ENCODE measurements at places on chromosomes 5 and 9.

DNA sequence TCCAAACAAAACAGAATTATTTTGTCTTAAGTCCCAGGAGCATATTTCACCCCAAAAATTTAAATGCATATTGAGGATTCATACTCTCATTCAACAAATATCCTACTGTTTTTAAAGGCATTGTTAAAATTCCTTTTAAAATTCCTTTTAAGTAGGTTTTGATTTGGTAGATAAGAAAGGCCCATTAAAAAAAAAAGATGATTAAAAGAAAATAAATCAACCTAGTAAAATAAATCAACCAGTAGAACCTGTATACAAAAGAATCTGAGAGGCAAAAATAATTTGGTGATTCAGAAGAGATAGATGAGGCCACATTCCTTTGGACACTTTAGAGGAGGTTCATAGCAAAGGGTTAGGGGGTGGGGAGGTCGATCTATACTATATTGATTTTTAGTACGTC, 585.3 kb upstream of the TLE4 start:
- H3K36me3 ChIP-seq: no peaks in the 10 kb centered on the region
- no peak overlapping the region for H3K27ac ChIP-seq
- DNase-seq: no peak
- no peaks in the 10 kb centered on the region for H3K4me1 ChIP-seq

DNA sequence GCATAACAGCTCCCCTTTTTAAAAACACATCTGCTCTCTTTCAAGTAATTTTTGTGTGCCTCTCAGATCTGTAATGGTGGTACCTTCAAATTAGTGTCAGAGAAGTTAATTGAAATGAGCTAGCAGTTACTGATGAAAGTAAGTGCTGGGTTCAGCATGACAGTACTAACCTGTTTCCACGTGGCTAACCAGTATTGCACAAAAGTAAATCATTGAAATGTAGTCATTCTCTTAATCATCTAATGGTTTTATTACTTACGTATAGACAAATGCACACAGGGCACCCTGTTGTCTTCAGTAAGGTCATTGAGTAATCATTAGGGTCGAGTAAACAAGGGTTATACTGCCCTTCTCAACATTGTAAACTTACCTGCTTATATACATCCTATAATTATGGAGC, 157.8 kb upstream of the PRR16 start:
- no peak overlapping the region for H3K27ac ChIP-seq
- no peak for DNase-seq
- no peaks in the 10 kb centered on the region for H3K4me1 ChIP-seq
- H3K36me3 ChIP-seq: no peaks in the 10 kb centered on the region
- H3K27me3 ChIP-seq: no peaks in the 10 kb centered on the region
- no peak overlapping the region for H3K4me3 ChIP-seq

- no peaks in the 10 kb centered on the region for H3K36me3 ChIP-seq
- no peak overlapping the region for H3K4me3 ChIP-seq
- no peaks in the 10 kb centered on the region for H3K27me3 ChIP-seq
- DNase-seq: no peak
- H3K27ac ChIP-seq: no peak overlapping the region
Observed at GRCh38 chr5:167918813-167919483, 372.5 kb upstream of the WWC1 start.

- no peaks in the 10 kb centered on the region for H3K4me1 ChIP-seq
- no peak overlapping the region for H3K27ac ChIP-seq
- no peak overlapping the region for H3K4me3 ChIP-seq
- no peak for DNase-seq
Observed at GRCh38 chr9:92576175-92576574, 40.4 kb upstream of the ECM2 start.

- H3K4me3 ChIP-seq: no peak overlapping the region
- H3K4me1 ChIP-seq: no peaks in the 10 kb centered on the region
- H3K27ac ChIP-seq: no peak overlapping the region
- peaks cover 59% of the 10 kb centered on the region for H3K36me3 ChIP-seq
- no peak for DNase-seq
Observed at GRCh38 chr9:124306098-124306735, 48.5 kb downstream of the NEK6 start.

- H3K4me1 ChIP-seq: no peaks in the 10 kb centered on the region
- H3K27me3 ChIP-seq: peaks cover 2% of the 10 kb centered on the region
- DNase-seq: no peak
- no peak overlapping the region for H3K4me3 ChIP-seq
- H3K36me3 ChIP-seq: no peaks in the 10 kb centered on the region
Observed at GRCh38 chr5:163642904-163643303, 137.5 kb downstream of the MAT2B start.

- peaks cover 62% of the 10 kb centered on the region for H3K27me3 ChIP-seq
- no peak overlapping the region for H3K27ac ChIP-seq
- no peak for DNase-seq
Observed at GRCh38 chr5:1240496-1241260, 15.5 kb downstream of the SLC6A18 start.

- H3K4me3 ChIP-seq: no peak overlapping the region
- H3K4me1 ChIP-seq: peaks cover 56% of the 10 kb centered on the region
- no peaks in the 10 kb centered on the region for H3K27me3 ChIP-seq
- H3K36me3 ChIP-seq: peaks cover 14% of the 10 kb centered on the region
Observed at GRCh38 chr5:32232441-32233219, 58.5 kb upstream of the GOLPH3 start.

DNA sequence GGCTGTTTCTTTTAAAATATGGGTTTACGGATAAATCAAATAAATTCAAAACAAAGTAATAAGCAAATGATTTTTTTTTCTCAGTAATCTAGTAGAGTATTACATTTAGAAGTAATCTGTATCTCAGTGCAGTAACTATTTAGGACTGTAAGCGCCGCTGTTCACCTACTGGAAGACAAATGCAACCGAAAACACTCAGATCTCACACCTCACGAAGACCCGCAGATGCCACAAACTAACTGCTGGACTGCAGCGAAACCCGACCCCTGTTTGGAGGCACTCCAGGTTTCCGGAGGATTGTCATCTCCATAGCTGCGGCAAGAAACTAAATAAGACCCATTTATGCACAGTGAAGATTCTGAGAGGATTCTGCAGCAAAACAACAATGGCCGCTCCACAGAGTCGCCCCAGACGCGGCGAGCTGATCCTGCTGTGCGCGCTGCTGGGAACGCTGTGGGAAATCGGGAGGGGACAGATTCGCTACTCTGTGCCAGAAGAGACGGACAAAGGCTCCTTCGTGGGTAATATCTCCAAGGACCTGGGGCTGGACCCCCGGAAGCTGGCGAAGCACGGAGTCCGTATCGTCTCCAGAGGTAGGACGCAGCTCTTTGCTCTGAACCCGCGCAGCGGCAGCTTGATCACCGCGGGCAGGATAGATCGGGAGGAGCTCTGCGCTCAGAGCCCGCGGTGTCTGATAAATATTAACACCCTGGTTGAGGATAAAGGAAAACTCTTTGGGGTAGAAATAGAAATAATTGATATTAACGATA, at the start of gene PCDHGA8:
Gene PCDHGA8, plus strand, starts transcription at position 205 of the 770 bp plus-strand sequence. Its CDS starts 181 bp downstream, at position 386.
- no peaks in the 10 kb centered on the region for H3K27me3 ChIP-seq
- no peak within 1 kb of the TSS for H3K4me3 ChIP-seq
- DNase-seq: no peak
- H3K27ac ChIP-seq: no peak within 1 kb of the TSS
- peaks cover 5% of the 10 kb centered on the region for H3K4me1 ChIP-seq

DNA sequence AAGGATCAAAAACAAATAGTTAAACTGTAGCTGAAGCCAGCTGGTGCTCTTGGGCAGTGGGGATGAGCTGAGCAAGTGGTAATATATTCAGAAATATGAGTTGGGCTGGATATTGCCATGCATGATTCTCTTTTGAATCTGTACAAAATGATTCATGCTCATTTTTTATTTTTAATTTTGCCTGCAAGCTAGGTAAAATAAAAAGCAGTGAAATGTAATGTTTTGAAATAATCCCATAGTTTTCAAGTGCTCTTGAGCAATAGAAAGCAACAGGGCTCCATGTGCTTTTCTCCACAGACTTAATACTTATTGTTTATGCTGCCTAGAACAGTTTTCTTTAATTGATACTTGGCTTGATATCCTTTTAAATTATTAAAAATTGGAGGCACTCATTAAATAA, 489.3 kb downstream of the TLE4 start:
- H3K36me3 ChIP-seq: no peaks in the 10 kb centered on the region
- H3K27me3 ChIP-seq: no peaks in the 10 kb centered on the region
- DNase-seq: no peak
- no peak overlapping the region for H3K27ac ChIP-seq
- no peak overlapping the region for H3K4me3 ChIP-seq
- no peaks in the 10 kb centered on the region for H3K4me1 ChIP-seq

DNA sequence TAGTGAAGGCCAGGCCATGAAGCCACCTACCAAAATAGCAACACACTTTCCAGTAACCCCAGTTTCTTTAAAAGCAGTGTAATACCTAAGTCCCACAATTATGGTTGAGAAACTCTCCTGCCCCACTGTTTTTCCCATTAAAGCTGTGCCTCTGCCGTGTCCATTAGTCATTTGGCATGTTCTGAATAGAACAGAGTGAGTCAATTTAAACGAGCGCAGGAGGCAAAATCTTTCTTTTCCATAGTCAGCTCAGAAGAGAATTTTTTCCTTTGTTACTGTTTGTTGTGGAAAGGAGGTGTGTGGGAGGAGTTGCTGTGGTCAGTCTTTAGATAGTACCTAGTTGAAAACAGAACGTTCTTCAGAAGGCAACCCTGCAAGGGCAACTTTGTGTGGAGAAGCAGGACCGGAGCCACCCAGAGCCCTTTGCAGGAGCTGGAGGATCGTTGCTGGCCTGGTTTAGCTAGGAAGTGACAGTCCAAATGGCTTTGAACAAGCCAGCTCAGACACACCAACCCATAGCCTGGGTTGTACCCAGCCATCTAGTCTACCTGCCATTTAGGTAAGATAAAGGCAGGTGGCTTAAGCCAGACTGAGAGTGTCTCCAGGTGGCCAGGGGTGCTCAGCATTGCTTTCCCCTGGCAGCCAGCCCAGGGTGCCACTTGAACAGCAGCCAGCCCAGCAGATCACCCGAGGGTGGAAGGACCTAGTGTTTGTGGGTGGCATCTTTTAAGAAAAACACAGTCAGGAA, 30.4 kb downstream of the GADD45G start:
- no peak overlapping the region for H3K4me3 ChIP-seq
- no peak overlapping the region for H3K27ac ChIP-seq
- peaks cover 16% of the 10 kb centered on the region for H3K4me1 ChIP-seq
- H3K27me3 ChIP-seq: peaks cover 29% of the 10 kb centered on the region
- no peaks in the 10 kb centered on the region for H3K36me3 ChIP-seq

- H3K27ac ChIP-seq: no peak overlapping the region
- no peak overlapping the region for H3K4me3 ChIP-seq
- no peak for DNase-seq
- H3K4me1 ChIP-seq: no peaks in the 10 kb centered on the region
- no peaks in the 10 kb centered on the region for H3K36me3 ChIP-seq
Observed at GRCh38 chr5:179055436-179055835, 4.7 kb upstream of the ZNF354C start.

GRCh38 chr9:4366591-4367330, 66.9 kb upstream of the GLIS3 start:
- H3K27ac ChIP-seq: no peak overlapping the region
- no peaks in the 10 kb centered on the region for H3K36me3 ChIP-seq
- H3K4me3 ChIP-seq: no peak overlapping the region

DNA sequence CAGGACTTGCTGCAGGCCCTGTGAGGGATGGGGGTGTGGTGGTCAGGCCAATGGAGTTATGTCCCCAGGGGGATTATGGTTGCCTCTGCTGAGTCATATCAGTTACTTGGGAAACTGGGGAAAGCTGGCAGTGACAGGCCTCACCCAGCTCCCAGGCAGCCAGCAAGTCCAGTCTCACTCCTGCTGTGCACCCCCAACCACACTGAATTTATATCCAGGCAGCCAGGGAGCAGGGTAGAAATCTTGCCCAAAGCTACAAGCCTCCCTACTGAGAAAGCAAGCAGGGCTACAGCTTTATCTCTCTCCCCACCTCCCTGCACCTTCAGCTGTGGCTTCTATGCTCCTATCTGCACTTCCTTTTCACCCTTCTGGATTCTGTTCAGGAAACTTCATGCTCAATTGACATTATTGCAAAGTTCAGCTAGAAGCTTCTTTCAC, 2076.0 kb upstream of the CDH9 start:
- no peak overlapping the region for H3K27ac ChIP-seq
- H3K4me1 ChIP-seq: no peaks in the 10 kb centered on the region
- no peak overlapping the region for H3K4me3 ChIP-seq
- H3K36me3 ChIP-seq: no peaks in the 10 kb centered on the region
- DNase-seq: no peak

DNA sequence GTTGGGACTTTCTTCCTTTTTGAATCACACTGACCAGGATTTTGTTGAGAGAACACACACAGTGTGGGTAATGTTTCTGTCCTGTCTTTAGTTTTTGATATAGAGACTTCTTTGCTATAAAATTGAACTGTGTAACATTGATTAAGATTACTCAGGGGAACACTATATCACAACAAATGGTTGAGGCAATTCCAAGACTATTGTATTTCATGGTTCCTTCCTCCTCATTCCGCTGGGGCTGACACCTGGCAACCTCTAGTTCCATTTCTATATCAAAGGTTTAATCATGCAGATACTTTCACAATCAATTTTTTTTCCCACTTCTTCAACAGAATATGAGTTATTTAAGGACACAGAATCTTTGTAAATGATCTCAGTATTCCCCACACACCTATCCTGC, 182.2 kb downstream of the TAF11L14 start:
- H3K4me3 ChIP-seq: no peak overlapping the region
- H3K36me3 ChIP-seq: no peaks in the 10 kb centered on the region
- DNase-seq: no peak
- no peaks in the 10 kb centered on the region for H3K4me1 ChIP-seq

DNA sequence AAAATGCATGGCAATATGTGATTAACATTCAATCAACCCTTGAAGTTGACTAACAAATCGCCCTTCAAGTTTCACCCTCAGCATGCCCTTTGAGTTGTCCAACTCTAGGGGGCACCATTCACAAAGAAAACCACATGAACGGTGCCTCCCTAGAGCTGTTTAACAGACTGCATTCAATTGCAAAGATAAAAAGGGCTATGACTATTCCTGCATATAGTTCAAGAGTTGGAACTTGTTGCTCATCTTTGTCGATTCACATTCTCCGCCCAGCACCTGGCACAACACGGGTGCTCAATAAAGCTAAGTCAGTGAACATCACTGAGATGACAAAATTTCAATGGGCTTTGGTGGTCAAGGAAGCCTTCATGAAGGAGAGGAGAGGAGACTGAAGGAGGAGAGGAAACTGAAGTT, 69.6 kb upstream of the SLC30A5 start:
- H3K4me1 ChIP-seq: no peaks in the 10 kb centered on the region
- DNase-seq: peak; percentile 58
- no peaks in the 10 kb centered on the region for H3K27me3 ChIP-seq
- H3K4me3 ChIP-seq: no peak overlapping the region
- no peaks in the 10 kb centered on the region for H3K36me3 ChIP-seq

GRCh38 chr9:105103776-105104175, 140.7 kb upstream of the SLC44A1 start:
- H3K27ac ChIP-seq: no peak overlapping the region
- no peak overlapping the region for H3K4me3 ChIP-seq
- H3K36me3 ChIP-seq: no peaks in the 10 kb centered on the region
- no peaks in the 10 kb centered on the region for H3K27me3 ChIP-seq
- H3K4me1 ChIP-seq: no peaks in the 10 kb centered on the region

- no peak for DNase-seq
- no peak within 1 kb of the TSS for H3K27ac ChIP-seq
- no peaks in the 10 kb centered on the region for H3K4me1 ChIP-seq
- no peaks in the 10 kb centered on the region for H3K27me3 ChIP-seq
- H3K36me3 ChIP-seq: no peaks in the 10 kb centered on the region
Observed at GRCh38 chr5:35938568-35939227, at the start of gene CAPSL. Gene CAPSL (minus strand): TSS chr5:35938622. CDS start chr5:35921120, 17,502 bp downstream.

- no peak overlapping the region for H3K27ac ChIP-seq
- H3K4me1 ChIP-seq: no peaks in the 10 kb centered on the region
- DNase-seq: no peak
Observed at GRCh38 chr9:85978496-85978895, 37.5 kb downstream of the NAA35 start.

Data from HepG2 (cell line).